ENCODE measurements at places on chromosomes 5 and 9. TPM values are rescaled to one million over a fixed set of nuclear protein-coding genes. Genes with fewer than 3 reads are reported as not detected.

- no peak for DNase-seq
These were observed 162.3 kb downstream of the DRD1 start for GRCh38 chr5:175281714-175282113.

- no peak for DNase-seq
These were observed 26.0 kb upstream of the LPAR1 start for GRCh38 chr9:111064160-111064837.

GRCh38 chr5:167402671-167403070 is 888.8 kb upstream of the WWC1 start:
- no peak for DNase-seq

DNA sequence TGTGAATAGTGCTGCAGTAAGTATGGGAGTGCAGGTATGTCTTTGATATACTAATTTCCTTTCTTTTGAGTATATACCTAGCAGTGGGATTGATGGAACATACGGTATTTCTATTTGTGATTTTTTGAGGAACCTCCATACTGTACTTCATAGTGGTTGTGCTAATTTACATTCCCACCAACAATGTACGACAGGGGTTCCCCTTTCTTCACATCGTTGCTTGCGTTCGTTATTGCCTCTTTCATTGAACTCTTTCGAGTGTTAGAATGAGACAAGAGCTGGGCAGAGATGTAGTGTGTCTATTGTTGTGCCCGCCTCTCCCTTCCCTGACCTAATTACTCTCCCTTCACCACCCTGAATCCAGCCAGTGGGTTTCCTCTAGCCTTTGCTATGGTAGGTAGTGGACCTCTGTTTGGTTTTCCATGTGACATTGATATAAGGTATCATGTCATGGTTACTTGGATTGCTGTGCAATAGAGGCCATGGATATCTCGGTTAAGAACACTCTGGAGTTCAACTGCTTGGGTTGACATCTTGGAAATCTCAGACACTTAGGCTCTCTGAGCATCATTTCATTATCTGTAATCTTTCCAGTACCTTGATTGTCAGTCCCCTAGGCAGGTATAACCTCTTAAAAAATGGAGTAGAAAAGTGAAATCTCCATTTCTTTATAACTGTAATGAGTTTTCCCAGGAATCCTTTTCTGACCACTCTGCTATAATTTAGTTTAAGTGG is 19.5 kb downstream of the AOPEP start:
- no peak for DNase-seq

DNA sequence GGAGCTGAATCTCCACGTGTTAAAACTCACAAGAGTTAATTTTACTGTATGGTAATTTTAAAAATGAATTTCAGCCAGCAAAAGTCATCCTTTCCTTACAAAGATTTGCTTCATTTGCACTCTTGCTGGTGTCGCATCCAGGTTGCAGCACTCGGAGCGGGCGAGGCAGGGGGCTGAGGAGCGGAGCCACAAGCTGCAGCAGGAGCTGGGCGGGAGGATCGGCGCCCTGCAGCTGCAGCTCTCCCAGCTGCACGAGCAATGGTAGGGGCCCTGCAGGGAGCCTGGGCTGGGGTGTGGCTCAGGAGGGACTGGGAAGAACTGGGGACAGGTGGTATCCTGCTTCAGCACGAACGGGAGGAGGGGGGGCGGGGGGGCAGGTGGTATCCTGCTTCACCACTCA is 27.1 kb downstream of the HNRNPH1 start:
- no peak for DNase-seq

GRCh38 chr9:133788819-133789717 is 50.9 kb upstream of the SARDH start:
- DNase-seq, result no peak

Gene NMUR2
- not detected for total RNA-seq

- no peak for DNase-seq
These were observed 392.0 kb downstream of the GADD45G start for GRCh38 chr9:89996773-89997172.

- DNase-seq, result no peak
These were observed 1912.8 kb upstream of the NUDT12 start for GRCh38 chr5:105475401-105475800.

DNA sequence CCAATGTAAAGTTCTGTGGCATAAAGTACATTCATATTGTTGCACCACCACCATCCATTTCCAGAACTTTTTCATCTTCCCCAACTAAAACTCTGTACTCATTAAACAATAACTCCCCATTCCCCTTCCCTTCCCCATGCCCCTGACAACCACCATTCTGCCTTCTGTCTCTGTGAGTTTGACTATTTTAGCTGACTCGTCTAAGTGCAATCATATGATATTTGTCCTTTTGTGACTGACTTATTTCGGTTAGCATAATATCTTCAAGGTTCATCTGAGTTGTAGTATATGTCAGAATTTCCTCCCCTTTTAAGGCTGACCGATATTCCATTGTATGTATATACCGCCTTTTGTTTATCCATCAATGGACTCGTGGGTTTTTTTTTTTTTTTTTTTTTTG is 29.0 kb upstream of the SMU1 start:
- DNase-seq, result no peak

- DNase-seq, result peak; percentile 86
These were observed 32.4 kb upstream of the CAST start for GRCh38 chr5:96629774-96630173.

- no peak for DNase-seq
These were observed 456.3 kb downstream of the HINT1 start for GRCh38 chr5:130708754-130709153.

DNA sequence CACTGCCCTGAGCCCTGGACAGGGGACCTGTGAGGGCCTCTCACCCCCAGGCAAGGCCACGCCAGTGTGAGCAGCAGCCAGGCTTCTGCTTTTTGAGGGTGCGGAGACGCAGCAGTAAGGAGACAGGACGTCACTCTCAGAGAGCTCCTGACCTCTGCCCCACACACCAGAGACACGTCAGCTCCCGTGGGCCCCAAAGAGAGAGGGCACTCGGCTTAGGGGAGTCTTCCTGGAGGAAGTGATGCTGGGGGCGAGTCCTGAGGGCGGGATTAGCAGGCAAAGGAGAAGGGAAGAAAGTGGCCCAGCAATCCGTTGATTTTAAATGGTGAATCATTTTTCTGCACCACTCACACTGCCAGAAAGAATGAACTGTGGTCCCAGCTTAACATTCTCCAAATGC is 24.0 kb upstream of the SLC9A3 start:
- DNase-seq, result no peak

DNA sequence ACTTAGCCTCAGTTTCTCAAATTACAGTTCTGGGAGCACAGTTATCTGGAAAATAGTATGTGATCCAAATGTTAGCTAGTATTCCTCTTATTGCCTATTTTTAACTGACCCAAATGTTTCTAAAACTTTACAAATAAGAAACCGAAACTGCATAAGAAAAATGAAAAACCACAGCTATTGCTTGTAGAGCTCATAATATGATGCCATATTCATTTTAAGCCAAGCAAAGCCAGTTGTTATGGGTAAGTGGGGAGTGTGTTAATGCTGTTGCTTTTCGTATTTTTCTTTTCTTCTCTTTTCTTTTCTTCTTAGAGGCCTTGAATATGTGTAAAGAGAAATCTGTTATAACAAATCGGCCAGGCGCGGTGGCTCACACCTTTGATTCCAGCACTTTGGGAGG is 447.4 kb upstream of the TUSC1 start:
- no peak for DNase-seq

DNA sequence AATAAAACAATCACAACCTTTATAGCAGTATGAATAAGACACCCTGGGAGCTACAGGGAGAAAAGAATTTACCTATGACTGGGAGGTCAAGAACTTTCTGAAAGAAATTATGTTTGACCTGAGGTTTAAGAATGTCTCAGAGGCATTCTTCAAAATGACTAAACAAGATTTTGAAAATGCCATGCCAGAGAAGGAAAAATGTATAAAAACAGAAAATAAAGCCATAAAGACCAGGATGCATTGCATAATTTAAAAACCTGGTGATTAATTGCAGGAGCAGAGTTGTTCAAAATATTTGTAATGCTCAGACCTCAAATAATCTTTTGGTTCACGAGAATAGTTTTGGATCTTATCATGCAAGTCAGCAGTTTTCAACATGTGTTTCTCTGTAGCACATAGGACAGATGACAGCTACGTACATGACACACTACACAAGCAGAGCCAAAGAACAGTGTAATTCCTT is 954.7 kb upstream of the ARRDC3 start:
- DNase-seq, result no peak

DNA sequence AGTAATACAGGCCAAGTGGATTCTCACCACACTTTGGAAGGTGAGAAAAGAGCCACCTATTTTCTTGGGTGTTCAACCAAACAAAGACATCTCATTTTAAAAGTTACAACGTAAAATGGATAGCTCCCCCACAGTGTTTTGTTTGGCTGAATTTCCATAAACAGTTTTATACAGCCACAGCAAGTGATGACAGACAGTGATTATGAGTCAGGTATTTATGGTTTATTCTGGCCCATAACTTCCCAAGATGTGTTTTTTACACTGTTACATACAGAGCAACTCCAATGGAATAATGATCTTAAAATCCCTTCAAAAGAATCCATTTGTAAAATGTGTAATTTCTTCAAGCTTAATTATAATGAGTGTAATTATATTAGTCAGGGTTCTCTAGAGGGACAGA is 421.3 kb downstream of the TLE1 start:
- no peak for DNase-seq

DNA sequence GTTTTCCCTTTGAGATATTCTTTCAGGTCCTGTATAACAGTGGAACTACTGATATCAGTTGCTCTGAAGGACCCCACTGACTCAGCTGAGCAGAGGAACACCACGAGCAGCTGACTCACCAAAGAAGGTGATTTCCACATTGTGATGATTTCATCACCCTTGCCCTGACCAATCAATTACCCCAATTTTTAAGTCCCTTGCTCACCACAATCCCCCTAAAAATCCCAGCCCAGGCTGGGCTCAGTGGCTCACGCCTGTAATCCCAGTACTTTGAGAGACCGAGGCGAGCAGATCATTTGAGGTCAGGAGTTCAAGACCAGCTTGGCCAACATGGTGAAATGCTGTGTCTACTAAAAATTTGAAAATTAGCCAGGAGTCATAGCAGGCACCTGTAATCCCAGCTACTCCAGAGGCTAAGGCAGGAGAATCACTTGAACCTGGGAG is 125.3 kb upstream of the ABCA1 start:
- peak; percentile 23 for DNase-seq

DNA sequence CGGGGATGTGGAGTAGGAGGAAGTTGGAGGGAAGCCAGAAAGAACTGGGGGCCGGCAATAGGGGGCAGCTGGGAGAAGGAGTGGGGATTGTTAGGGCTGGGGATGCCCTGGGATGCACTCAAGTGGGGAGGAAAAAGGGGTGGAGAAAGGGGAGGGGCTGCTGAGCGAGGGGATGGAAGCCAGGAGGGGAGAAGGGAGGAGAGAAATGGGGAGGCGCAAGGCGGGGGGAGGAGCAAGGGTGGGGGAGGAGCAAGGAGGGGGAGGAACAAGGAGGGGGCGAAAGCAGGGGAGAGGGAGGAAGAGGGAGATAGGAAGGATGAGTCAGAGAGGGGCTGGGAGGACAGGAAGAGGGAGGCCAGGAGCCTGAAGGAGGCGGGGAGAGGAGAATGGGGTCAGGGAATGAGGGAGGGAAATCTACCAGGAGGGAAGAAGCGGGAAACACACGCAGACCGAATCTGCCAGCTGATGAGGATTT is 1.6 kb downstream of the IRX4 start:
- DNase-seq, result no peak

- DNase-seq, result no peak
These were observed 132.1 kb downstream of the COX7C start for GRCh38 chr5:86749841-86750240.

DNA sequence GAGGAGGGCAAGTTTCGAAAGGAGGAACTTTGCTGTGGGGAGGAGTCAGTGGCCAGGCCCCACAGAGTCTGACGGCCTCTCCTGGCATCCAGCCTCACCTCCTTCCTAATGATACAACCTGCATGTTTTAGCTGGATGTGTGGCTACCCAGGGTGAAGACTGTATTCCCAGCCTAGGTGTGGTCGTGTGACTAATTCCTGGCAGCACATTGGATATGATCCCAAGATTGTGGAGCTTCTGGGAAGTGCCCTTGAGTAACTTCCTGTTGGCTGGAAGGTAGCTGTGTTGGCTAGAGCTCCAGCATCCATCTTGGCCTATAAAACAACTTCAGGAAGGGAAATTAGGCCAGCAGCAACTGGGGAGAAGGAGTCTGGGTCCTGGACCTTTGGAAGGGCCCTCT is 19.0 kb upstream of the LPCAT1 start:
- DNase-seq, result peak; percentile 97

DNA sequence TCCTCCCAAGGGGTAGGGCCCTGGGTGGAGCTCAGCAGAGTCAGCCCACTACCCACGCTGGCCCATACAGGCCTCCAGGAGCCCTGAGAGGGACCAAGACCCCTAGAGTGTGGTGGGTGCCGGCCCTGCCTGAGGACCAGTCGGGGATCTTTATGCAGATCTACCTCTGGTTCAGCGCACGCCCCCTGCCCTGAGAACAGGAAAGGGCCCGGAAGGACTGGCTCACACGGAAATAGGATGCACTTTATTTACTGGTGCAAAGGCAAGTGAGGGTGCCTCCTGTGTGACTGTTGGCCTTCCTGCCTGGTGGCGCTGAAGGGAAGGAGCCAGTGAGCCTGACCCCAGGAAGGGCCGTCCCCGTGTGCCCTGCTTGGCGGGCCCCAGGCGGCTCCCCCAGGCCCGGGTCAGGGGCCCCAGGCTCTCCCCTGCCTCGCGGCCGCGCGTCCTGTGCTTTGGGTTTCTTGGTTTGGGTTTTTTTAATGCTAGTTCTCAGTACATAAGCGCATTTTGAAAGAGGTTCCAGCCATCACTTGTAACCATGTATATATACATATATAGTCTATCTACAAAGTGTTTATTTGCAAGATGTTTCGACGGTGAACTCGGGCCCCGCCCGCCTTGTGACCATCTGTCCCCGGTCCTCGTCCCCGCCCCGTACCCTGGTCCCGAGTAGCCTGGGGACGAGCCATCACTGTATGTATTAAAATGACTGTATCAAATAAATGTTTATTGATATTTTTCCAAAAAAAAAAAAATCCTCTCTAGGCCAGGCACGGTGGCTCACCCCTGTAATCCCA is 76.4 kb upstream of the ROR2 start:
- no peak for DNase-seq

- no peak for DNase-seq
These were observed 18.3 kb upstream of the IL13 start for GRCh38 chr5:132639706-132640130.

- no peak for DNase-seq
These were observed 40.6 kb downstream of the HACD4 start for GRCh38 chr9:20990867-20991266.

- DNase-seq, result no peak
These were observed 104.0 kb upstream of the CDKN2B start for GRCh38 chr9:22112870-22113821.

- DNase-seq, result no peak
These were observed 5.2 kb upstream of the CEL start for GRCh38 chr9:133056533-133056932.
